Activated CD4-positive, alpha-beta T cell treated with anti-CD3 and anti-CD28 coated beads, Interleukin-2, amount 10 ng/mL, durations not matched to agents 24 days and 14 days (primary cell): ENCODE measurements at places on chromosomes 12 and 14. TPM values are rescaled to one million over a fixed set of nuclear protein-coding genes. Genes with fewer than 3 reads are reported as not detected.

Gene ALDH1L2
- 1.3 and 1.5 TPM in 2 replicates for total RNA-seq

Gene FIGNL2
- 0.30 and 0.33 TPM in 2 replicates for total RNA-seq

Gene OR4K5
- not detected in 2 replicates for total RNA-seq

Gene ANKS1B
- 1.3 and 1.5 TPM in 2 replicates for total RNA-seq

Gene PTPRR
- total RNA-seq: not detected in 2 replicates

Gene EGLN3
- total RNA-seq: 17.4 and 17.6 TPM in 2 replicates

Gene ANO4
- total RNA-seq: not detected in 2 replicates

Gene FAM90A1
- total RNA-seq: 0.14 and 0.31 TPM in 2 replicates

Gene RHEBL1
- 10.9 and 11.8 TPM in 2 replicates for total RNA-seq

Gene CEBPE
- 0.35 TPM in 1 of 2 replicates, not detected in the other for total RNA-seq

Gene PLEKHG7
- total RNA-seq: not detected in 2 replicates

Gene EID3
- 9.0 and 9.7 TPM in 2 replicates for total RNA-seq

Gene BICDL1
- 148 and 154 TPM in 2 replicates for total RNA-seq

Gene METTL1
- 72.2 and 79.8 TPM in 2 replicates for total RNA-seq

Gene BEST3
- total RNA-seq: not detected in 2 replicates

Gene PLD4
- 0.07 and 0.21 TPM in 2 replicates for total RNA-seq
